ENCODE measurements at places on chromosomes 7 and 10.

GRCh38 chr10:33142295-33142694 is 184.3 kb upstream of the ITGB1 start:
- DNase-seq = no peak

GRCh38 chr7:24135003-24135817 is 148.8 kb upstream of the NPY start:
- DNase-seq = no peak

DNA sequence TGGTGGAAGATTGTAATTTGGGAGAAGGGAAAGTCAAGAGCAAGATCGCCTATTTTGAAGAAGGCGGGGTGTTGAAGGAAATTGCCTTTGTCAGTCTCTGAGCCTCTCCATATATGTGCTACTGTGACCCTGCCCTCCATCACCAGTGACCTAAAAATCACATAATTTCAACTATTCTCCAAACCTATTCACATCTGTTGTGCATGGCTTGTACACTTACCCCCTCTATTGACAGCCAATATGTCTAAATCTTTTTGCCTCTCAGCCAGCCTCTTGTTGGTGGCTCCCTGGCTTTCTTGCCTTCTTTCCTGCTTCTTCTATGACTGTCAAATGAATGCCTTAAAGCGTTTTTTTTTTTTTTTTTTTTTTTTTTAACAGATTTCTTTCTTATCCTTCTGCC is 295.6 kb downstream of the AUTS2 start:
- no peak for DNase-seq

- DNase-seq = peak; percentile 5
These were observed 13.6 kb downstream of the NKX1-2 start for GRCh38 chr10:124436191-124436638.

DNA sequence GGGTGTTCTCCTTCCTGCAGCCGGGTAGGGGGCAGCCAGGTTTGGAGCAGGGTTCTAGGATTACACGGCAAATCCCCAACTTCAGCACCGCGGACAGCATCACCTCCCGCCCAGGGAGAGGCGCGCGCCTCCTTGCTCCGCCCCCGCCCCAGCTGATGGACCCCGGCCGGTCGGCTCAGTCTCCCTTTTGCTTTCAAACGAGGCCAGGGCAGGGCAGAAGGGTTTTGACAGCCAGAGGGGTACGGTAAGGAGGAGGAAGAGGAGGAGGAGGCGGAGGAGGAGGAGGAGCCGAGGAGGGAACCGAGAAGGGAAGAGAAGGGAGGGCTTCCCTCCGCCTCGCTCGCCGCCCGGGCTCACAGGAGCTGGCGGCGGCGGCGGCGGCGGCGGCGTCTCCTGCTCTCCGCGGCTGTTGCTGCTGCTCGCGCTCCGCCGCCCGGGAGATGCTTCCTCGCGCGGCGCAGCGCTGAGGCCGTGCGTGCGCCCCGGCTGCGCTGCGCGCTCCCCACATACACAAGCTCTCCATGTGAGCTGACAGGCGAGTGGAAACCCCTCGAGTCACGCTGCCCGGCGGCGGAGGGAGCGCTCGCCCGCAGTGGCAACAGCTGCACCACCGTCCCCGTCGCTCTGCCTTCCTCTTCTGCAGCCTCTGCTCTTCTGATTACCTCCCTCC is 615 bp upstream of the CNTNAP2 start:
- DNase-seq = peak; percentile 12

DNA sequence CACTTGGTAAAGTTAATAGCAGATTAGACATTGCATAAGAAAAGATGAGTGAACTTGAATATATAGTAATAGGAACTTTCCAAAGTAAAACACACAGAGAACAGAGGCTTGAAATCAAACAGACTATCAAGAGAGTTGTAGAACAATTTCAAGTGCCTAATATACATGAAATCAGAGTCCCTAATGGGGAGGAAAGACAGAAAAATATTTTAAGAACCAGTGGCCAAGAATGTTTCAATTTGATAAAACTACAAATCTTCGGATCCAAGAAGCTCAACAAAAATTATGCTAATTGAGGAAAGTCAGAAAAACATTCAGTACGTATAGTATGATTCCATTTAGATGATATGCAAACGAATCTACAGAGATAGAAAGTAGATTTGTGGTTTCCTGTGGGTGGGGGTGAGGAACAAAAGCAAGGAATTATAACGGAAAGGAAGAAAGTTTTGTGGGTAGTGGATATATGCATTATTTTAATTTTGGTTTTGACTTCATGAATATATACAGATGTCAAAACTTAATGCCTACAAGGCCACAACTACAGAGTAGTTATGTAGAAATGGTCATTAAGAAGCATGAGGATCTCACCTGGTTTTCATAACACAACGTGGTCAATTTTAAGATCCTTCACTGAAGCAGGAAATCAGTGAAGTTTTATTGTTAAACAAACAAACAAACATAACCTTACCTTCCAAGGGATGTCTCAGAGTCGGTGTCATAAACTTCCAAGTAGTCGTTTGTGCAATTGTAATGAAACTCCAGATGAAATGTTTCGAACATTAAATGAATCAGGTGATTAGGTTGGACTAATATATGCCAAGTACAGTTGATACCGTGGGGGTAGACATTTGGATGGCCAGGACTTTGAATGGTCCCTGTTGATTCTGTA is 62.0 kb downstream of the CUBN start:
- peak; percentile 15 for DNase-seq

DNA sequence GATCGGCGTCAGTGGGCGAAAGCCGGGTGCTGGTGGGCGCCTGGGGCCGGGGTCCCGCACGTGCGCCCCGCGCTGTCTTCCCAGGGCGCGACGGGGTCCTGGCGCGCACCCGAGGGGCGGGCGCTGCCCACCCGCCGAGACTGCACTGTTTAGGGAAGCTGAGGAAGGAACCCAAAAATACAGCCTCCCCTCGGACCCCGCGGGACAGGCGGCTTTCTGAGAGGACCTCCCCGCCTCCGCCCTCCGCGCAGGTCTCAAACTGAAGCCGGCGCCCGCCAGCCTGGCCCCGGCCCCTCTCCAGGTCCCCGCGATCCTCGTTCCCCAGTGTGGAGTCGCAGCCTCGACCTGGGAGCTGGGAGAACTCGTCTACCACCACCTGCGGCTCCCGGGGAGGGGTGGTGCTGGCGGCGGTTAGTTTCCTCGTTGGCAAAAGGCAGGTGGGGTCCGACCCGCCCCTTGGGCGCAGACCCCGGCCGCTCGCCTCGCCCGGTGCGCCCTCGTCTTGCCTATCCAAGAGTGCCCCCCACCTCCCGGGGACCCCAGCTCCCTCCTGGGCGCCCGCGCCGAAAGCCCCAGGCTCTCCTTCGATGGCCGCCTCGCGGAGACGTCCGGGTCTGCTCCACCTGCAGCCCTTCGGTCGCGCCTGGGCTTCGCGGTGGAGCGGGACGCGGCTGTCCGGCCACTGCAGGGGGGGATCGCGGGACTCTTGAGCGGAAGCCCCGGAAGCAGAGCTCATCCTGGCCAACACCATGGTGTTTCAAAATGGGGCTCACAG is 1.1 kb downstream of the EGFR start:
- DNase-seq = no peak

GRCh38 chr7:44380831-44381493 is 55.6 kb upstream of the CAMK2B start:
- no peak for DNase-seq

- peak; percentile 75 for DNase-seq
These were observed 9.7 kb downstream of the MDFIC start for GRCh38 chr7:114931656-114932011.

Data from activated CD4-positive, alpha-beta T cell treated with anti-CD3 and anti-CD28 coated beads, Interleukin-2, amount 50 U/mL, for 16 hours (primary cell).